Cortex of kidney (tissue), 1 donor: ENCODE measurements at places on chromosomes 13 and 19.

- no peak for DNase-seq
Measured at GRCh38 chr19:46880431-46880830, 19.6 kb downstream of the ARHGAP35 start.

DNA sequence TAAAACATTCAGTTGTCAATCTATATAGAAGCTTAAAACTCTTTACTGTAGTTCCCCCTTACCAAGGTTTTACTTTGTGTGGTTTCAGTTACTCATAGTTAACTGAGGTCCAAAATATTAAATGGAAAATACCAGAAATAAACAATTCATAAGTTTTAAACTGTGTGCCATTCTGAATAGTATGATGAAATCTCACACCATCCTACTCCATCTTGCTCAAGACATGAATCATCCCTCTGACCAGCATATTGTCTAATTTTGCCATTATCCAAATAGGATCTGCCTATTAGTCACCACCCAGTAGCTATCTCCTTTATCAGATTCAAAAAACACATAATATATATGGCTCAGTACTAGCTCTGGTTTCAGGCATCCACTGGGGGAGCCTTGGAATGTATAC lies 22.4 kb downstream of the ZNF571 start:
- DNase-seq: no peak

DNA sequence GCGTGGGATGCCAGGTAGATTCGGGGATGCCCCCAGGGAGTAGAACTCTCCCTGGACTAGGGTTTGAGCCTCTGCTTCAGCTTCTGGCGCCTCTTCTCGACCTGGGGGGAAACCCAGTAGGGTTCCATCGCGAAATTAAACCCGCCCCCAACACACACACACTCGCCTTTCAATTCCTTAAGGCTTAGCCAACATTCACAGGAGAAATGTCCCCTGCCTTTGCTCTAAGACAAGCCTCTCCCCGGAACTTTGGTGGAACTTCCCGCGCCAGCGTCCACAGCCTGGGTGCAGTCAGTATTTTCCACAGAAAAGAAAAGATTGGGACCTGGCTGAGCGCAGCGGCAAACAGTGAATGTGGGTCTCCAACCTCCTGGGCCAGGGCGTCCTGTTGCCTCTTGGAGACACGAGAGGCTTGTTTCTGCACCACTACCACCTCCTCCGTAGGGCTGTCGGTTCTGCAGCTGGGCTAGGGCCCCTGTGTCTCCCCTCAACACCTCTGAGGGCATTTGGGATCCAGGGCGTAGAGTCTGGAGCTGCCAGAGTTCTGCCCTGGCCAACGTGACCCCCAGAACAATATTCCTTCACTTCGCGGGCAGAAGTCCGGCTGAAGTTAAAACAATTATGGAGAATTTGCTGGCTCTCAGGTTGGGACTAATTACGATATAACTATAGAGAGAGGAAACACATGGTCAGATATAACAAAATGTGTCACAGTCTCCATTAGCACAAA lies 3.2 kb downstream of the PDX1 start:
- no peak for DNase-seq

- DNase-seq: no peak
Measured at GRCh38 chr13:40999416-40999815, 19.7 kb downstream of the ELF1 start.

GRCh38 chr13:50576156-50576555 lies 267.3 kb downstream of the DLEU7 start:
- DNase-seq: no peak

- DNase-seq: no peak
Measured at GRCh38 chr19:16612636-16613035, 15.4 kb downstream of the MED26 start.

DNA sequence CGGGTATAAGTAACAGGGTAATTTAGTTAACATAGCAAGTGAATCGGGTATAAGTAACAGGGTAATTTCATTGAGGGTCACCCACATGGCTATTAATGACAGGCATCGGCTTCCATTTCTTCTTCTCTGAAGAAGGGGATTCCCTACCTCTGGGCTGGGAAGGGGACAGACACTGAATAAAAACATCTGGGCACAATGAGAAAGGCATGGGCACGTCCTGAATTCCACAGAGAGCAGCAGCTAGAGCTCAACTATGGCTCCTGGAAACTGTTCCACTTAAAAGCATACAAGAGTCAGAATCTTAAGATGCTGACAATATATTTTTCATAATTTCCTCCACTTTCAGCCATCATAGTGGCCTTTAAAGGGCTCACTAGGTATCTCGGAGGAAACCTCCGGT lies 51.8 kb downstream of the CRYL1 start:
- DNase-seq: no peak

- DNase-seq: no peak
Measured at GRCh38 chr13:100280681-100281080, 191.8 kb downstream of the PCCA start.

DNA sequence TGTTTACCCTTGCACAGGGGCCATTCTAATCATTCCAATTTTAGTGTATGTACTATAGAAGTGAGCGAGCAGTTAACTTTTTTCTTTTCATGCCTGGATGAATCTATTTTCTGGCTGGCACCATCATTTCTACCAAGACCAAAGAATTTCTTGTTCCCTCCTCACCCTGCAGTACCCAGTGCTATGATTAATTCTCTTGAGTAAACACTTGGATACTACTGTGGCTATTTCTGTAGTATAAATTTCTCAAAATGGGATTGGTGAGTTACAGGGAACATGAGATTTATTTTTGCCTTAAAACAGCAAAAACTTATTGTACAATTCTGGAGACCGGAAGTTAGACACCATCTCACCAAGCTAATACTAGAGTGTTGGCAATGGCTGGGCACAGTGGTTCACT lies 7.6 kb downstream of the ZNF446 start:
- DNase-seq: no peak

DNA sequence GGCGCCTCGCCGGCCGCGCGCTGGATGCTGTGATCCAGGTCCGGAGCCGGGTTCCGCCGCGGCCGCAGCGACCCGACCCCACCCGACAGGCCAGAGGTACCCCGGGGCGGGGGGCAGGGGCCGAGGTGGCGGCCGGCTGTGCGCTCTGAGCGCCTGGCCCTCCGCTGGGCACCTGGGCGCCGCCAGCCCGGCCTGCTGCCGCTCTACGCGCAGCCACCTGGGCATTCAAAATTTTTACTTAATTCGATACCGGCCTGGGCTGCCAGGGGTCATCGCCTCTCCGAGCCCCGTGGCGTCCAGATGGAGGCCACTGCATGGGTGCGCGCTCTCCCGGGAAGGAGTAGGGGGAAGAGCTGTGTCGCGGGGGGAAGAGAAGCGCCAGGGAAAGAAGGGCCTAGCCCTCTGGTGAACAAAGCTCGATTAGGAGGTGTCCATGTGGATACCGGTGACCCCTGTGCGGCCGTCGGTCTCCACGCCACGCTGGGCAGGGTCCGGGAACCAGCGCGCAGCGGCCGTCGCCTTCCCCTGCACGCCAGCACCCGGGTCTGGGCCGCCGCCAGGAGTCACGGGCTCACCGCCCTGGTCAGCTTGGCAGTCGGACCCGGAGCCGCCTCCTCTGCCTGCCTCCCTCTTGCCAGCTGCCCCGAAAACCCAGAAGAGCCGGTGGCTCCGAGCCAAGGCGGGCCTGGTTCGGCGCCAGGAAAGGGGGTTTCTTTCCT lies 666 bp downstream of the BIVM start:
- DNase-seq: no peak

- no peak for DNase-seq
Measured at GRCh38 chr13:73412933-73413332, 354.1 kb downstream of the KLF5 start.

- no peak for DNase-seq
Measured at GRCh38 chr19:13884726-13885591, 8.0 kb downstream of the NANOS3 start.

DNA sequence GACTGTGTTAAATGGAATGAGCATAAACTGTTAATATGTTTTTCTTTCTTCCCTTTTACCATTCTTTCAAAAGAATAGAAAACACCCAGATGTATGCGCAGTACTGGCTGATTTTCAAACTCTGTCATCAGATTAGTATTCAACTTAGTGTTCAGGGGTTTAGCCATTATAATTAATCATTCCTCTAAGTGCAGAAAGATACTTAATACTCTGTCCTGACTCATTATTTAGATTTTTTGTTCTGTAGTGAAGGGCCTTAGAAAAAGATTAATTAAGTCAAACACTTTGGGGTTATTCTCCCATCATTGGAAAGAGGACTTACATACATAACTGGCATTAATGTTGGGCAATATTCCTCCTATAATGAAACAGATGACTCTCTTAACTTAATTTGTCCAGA lies 1316.7 kb upstream of the SLC10A2 start:
- DNase-seq: no peak

GRCh38 chr13:20359335-20359734 lies 127.2 kb upstream of the GJB6 start:
- DNase-seq: no peak

GRCh38 chr19:17335575-17335974 lies 920 bp upstream of the ANO8 start:
- no peak for DNase-seq

DNA sequence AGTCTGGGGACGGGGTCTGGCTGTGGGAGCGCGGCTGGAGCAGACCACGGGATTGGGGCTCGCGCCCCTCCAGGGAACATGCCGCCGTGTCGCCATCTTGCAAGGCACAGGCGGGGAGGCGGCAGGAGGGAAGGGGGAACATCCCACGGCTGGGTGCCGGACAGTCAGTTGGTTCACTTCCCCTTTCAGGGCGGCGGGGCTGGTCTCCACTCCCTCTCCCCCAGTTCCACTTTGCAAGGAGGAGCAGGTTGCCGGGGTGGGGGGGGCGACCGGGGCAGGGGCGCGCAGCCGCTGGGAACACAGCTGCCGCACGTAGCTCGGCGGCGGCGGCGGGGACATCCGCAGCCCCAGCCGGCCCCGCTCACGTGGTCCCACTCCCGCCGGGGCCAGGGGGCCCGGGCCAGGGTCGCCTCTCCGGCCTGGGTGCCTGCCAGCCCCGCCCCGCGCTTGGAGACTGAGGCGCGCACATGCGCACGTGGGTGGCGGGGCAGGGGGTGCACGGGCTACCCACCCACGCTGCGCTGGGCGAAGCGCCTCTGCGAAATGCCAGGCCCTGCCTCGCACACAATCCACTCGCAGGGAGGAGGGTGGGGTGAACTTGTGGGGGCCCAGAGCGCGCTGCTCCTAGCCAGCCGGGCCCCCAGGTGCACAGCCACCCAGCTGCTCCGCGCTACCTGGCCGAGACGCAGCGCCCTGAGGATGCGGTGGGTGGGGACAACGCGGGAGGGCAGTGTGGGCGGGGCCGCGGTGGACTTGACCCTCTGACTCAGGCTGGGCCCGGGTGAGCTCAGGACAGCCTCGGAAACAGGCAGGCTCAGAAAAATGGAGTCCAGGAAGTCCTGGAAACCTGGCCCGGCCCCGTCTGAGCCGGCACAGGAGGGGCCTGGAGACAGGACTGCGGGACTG lies 6.4 kb downstream of the KLF16 start:
- no peak for DNase-seq

GRCh38 chr19:506404-507285 lies 652 bp upstream of the TPGS1 start:
- no peak for DNase-seq

GRCh38 chr13:77874406-77874805 lies 44.2 kb downstream of the EDNRB start:
- DNase-seq: no peak

GRCh38 chr19:53915000-53915399 lies 5.9 kb downstream of the CACNG7 start:
- no peak for DNase-seq

DNA sequence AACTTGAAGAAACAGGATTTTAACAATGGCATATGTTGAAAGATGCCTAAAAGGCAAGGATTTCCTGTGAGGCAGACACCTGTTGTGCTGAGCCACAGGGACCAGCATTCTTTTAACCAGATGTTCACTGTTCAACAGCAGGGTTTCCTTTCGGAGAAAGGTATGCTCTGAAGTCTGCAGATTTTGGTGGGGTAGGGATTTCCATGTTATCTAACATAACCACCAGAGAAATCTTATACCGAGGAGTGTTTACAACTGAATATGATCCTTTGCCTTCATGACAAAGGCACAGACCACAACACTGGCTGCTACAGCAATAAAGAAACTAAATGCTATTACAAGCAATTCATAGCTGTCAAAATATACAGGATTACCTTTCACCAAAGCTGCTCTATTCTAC lies 48.1 kb downstream of the MPHOSPH8 start:
- DNase-seq: no peak

DNA sequence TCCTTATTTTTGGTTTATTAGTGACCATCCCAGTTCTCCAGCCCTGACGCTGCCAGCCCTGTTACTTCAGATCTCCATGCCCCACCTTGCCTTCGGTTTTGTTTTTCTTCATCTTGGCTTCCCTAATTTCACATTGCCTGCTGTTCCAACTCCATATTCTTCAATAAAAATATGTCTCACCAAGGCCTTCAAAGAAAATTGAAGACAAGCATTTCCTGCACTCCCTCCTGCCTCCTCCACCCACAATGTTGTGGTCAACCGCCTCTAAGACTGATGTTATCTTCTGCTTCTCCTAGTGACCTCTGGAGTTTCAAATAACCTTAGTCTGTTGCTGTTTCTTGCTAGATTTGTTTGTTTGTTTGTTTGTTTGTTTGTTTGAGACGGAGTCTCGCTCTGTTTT lies 14.6 kb downstream of the PLD3 start:
- DNase-seq: no peak

DNA sequence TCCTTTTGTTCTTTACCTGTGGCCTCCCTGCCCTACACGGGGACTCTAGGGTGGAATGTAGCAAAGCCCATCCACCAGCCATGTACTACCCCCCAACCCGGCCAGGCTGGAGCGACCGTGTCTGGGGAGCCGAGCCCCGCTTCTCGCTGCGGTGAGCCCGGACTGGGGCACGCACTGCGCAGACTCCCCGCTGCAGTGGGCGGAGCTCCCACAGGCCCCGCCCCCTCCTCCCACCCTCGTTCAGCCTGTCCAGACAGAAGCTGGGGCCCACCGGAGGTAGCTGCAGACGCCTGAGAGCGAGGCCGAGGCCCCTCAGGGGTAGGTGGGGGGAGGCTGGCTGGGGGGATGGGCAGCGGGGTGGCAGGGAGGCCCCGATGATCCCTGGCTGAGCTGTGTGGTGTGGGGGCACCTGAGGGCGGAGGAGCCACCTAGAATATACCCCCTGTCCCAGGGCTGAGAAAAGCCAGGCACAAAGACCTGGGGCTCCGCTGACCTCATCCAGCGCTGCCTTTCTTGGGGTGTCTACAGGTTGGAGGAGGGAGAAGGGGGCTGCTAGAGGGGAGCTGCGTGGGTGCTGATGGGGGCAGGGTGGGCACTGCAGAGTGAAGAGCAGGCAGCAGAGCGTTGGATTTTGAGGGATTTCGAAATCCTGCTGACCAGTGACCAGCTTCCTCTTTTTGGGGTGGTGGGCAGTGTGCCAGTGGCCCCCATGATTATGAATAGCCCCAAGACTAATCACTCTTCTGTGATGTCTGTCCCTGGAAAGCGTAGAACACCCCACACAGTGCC lies 17.3 kb downstream of the PLD3 start:
- no peak for DNase-seq

DNA sequence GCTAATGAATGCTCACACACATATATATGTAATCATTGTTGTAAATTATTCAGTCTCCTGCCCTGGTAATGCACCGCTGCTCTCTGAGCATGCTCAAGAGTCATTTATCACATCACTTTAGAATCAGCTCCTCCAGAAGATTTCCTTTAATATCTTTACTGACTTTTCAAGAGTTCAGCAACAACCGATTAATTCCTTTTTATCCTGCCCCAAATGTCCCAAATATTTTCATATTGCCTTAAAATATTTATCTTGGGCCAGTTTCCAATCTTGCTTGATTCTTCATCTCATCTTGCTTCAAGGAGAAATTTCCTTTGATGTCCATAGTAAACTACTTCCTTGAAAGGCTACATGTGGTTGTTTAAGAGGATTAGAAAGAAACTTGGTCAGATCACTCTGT lies 132.5 kb downstream of the NHLRC3 start:
- DNase-seq: no peak
